ENCODE measurements at places on chromosomes 5 and 9. TPM values are rescaled to one million over a fixed set of nuclear protein-coding genes. Genes with fewer than 3 reads are reported as not detected.

PCDHGC4 gene
- 2.8 TPM for total RNA-seq

MYMK gene
- not detected for total RNA-seq

PLPP7 gene
- total RNA-seq, result 130 TPM

SELENOP gene
- total RNA-seq, result 169 TPM

SLC1A1 gene
- 2.9 TPM for total RNA-seq

CTNND2 gene
- 12.5 TPM for total RNA-seq

ARL14EPL gene
- not detected for total RNA-seq

PLAC8L1 gene
- 0.41 TPM for total RNA-seq

MSX2 gene
- 1.2 TPM for total RNA-seq

NIPAL4 gene
- total RNA-seq, result not detected

MXD3 gene
- 1.7 TPM for total RNA-seq

SERINC5 gene
- total RNA-seq, result 15.3 TPM

ARSI gene
- 0.12 TPM for total RNA-seq

FAM120AOS gene
- total RNA-seq, result 39.9 TPM

MARVELD2 gene
- 2.1 TPM for total RNA-seq

SLC1A3 gene
- 83.0 TPM for total RNA-seq

TNFSF15 gene
- total RNA-seq, result not detected

LMNB1 gene
- 0.87 TPM for total RNA-seq

TAS2R1 gene
- not detected for total RNA-seq

C5orf58 gene
- not detected for total RNA-seq

SPATA31E1 gene
- not detected for total RNA-seq

ISOC1 gene
- 102 TPM for total RNA-seq

C5orf34 gene
- total RNA-seq, result 0.92 TPM

SEMA6A gene
- total RNA-seq, result 2.9 TPM

RLN2 gene
- total RNA-seq, result 0.49 TPM

ZNF189 gene
- 16.3 TPM for total RNA-seq

CDH10 gene
- not detected for total RNA-seq

OR1J4 gene
- not detected for total RNA-seq

ATP6V1G1 gene
- total RNA-seq, result 61.4 TPM

TAF11L2 gene
- total RNA-seq, result not detected

SPRY4 gene
- 13.7 TPM for total RNA-seq

CER1 gene
- not detected for total RNA-seq

EPB41L4B gene
- 4.2 TPM for total RNA-seq

FRMPD1 gene
- 0.38 TPM for total RNA-seq

QRFP gene
- not detected for total RNA-seq

BARHL1 gene
- total RNA-seq, result not detected

UAP1L1 gene
- total RNA-seq, result 6.9 TPM

TMEFF1 gene
- not detected for total RNA-seq

DAB2IP gene
- 68.2 TPM for total RNA-seq

CARTPT gene
- not detected for total RNA-seq

SURF1 gene
- total RNA-seq, result 67.4 TPM
